SK-N-DZ (cell line): ENCODE measurements at places on chromosomes 5 and 9.
A peak's percentile ranks its signal among the peaks of the same experiment; 100 is the strongest.

- no peak for DNase-seq
Observed at GRCh38 chr9:16680975-16681651, 189.4 kb downstream of the BNC2 start.

DNA sequence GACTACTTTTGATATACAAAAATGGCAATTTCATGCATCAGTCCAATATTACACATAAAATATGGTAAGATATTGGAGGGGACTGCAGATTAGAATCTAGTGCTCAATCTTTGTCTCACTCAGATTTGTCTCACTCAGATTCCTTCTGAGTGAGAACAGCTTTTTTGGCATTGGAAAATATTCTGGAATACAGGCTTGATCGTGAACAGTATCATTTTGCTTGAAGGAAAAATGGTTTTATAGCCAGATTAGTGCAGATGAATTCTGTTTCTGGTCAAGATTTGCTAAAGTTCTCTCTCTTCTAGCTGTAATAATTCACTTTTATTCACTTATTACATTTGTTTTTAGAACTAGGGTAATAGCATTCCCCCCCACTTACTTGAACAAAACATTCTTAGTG is 51.2 kb downstream of the MAN2A1 start:
- DNase-seq, result no peak

DNA sequence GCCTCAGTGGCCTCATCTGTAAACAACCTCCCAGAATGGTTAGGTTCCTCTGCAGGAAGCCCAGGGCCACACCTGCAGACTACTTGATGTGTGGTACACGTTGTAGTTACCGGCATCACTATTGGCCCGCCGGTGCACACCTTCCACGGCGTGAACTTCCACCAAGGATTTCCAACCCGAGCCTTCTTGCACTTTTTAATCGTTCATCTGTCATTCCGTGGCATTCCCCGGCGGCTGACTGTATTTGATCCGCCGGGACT is 5.3 kb upstream of the TRIM41 start:
- no peak for DNase-seq

- peak; percentile 90 for DNase-seq
Observed at GRCh38 chr9:129596541-129597331, 24.2 kb downstream of the C9orf50 start.

- DNase-seq, result no peak
Observed at GRCh38 chr5:102511666-102512065, 12.9 kb upstream of the SLCO6A1 start.

DNA sequence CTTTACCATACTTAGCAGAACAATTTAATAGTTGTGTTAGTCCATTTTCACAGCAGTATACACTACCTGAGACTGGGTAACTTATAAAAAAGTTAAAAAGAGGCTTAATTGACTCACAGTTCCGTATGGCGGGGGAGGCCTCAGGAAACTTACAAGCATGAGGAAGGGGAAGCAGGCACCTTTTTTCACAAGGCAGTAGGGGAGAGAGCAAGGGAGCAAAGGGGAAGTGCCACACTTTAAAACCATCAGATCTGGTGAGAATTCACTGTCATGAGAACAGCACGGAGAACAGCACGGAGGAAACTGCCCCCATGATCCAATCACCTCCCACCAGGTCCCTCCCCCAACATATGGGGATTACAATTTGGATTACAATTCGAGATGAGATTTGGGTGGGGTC is 269.9 kb downstream of the MTRR start:
- DNase-seq, result no peak

GRCh38 chr9:2962471-2963172 is 118.7 kb upstream of the PUM3 start:
- no peak for DNase-seq

DNA sequence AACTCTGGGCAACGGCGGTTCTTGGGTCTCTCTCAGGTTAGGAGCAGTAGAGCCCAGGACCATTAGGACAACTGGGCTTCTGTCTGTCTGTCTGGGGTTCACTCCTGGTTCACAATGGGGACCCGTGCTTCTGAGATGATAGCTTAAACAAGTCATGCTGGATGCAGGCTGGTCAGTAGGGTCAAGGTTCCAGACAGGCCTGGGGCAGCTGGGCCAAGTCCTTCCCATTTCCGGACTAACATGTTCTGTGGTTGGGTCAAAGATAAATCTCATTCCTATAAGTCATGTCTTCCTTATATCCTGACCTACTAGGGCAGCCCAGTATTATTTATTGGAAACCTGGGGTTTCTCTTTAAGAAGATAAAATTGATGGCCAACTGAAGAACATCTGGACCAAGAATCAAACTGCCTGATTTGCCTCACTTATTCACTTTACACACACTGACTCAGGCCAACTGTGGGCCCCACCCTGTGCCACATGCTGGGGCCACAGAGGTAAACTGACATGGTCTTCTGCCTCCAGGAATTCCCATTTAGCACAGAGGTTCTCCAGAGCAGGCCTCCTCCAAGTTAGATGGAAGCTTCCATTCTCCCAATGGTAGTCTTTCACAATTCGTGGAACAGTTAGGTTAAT is 8.3 kb downstream of the HDHD3 start:
- no peak for DNase-seq
